ENCODE measurements at places on chromosomes 2 and 18. TPM values are rescaled to one million over a fixed set of nuclear protein-coding genes. Genes with fewer than 3 reads are reported as not detected.

- DNase-seq, result no peak
These were observed 3.8 kb downstream of the ARHGEF4 start for GRCh38 chr2:130840506-130840905.

DNA sequence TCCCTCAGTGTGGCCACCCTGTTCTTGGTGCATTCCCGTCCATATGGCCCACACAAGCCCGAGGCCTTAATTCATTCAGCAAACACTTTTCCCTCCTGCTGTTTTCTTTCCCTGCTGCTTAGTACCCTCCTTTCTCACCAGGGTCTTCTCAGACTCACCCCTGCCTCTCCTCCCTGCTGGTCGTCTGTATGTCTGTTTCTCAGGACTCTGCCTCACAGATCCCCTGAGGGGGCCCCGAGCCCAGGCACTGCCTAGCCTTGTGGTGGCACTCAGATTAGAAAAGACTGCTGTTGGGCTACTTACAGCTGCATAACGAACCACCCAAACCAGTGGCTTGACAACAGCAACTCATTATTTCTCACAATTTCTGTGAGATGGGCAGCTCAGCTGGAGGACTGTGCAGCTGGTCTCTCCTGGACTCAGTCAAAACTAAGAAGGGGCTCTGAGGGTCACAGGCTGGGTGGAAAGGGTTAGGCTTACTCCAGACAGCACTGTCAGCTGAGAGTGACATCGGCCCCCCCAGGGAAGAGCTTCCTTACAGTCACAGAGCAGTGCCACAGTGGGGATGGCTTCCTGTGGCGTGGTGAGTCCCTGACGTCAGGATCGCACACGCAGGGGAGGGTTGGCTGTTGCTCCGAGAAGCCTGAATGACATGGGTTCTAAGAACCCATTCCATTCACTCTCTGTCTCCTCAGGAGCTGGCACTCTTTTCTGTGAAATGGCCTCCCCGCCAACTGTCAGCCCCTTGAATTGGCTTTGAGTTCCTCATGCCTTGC lies 139.0 kb downstream of the UXS1 start:
- peak; percentile 71 for DNase-seq

- DNase-seq, result no peak
These were observed 18.0 kb downstream of the TBR1 start for GRCh38 chr2:161434118-161434517.

GRCh38 chr2:161677634-161678033 lies 53.4 kb downstream of the SLC4A10 start:
- DNase-seq, result no peak

DNA sequence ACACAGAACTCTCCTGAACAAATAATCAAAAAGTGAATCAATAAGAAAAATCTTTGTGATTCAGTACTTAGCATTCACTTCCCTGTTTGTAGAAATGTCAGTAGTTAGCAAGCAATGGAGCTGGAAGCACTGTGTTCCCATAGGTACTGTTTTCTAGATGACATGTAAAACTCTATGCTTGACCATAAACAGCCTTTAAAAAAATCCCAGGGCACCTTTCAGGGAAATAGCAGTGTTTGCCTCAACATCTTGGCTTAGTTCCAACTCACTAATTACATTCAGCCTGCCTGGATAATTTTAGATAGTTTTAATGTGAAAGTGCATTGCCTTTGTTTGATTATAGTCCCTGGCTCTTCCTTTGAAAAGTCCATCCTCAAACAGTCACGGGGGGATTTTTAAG lies 721.8 kb downstream of the ERBB4 start:
- no peak for DNase-seq

- DNase-seq, result no peak
These were observed 76.3 kb downstream of the STPG4 start for GRCh38 chr2:47078541-47079482.

DNA sequence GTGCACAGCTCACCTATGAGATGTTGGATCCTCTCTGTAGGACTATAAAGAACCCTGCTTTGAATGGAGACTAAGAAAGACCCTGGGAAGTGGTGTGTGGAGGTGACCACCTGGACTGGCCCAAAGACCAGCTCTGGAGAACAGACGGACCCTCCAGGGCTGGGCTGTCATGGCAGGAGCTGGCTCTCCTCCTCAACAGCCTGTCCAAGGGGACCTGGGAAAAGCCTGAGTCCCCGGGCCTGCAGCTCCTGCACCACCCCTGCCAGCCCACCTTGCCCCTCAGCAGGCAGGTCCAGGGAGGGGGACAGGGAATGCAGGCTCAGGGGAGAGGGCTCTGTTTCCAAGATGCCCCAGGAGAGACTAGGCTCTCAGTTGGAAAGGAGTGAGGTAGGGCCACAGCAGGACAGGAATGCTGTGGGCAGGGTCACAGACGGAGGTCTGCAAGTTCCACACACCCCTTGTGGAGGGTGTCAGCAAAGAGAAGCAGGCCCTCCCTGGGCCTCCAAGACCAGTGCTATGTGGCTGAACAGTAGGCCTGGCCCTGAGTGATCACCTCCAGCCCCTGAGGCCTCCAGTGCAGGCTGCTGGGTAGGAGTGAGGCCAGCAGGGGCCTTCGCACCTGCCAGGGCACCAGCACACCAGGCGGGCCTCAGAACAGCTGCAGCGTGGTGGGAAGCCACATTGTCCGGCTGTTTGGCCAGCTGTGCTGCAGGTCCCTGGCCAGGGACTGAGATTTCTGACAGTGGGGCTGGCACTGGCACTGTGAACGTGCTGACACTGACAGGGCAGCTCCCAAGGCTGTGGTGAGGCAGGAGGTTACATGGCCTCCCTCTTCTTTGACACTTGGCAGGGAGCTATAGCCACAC lies 86.4 kb upstream of the OTOS start:
- peak; percentile 28 for DNase-seq

DNA sequence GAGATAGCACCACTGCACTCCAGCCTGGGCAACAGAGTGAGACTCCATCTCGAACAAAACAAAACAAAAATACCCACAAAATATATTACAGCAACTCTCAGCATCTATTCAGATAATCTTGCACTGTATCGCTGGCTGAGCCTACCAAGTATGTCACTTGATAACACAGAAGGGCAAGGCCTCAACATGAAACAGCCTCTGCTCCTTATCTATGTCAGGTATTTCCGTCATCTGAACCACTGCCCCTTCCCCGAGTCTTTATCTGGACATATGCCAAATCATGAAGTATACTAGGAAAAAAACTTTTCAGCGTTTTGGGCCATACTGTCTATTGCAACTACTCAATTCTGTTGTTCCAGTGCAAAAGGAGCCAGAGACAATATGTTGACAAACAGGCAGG lies 17.7 kb downstream of the PDIA6 start:
- DNase-seq, result no peak

DNA sequence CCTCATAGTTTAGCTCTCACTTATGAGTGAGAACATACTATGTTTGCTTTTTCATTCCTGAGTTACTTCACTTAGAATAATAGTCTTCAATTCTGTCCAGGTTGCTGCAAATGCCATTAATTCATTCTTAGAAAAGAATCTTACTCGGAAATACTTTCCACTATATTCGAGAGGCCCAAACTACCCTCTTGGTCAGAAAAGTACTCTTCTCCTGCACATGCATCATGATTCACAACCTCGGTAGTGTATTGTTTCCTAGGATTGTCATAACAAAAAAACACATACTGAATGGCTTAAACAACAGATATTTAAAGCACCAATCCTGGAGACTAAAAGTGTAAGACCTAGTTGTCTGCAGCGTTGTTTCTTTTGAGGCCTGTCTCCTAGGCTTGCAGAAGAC lies 364.0 kb upstream of the SLC14A2 start:
- no peak for DNase-seq

DNA sequence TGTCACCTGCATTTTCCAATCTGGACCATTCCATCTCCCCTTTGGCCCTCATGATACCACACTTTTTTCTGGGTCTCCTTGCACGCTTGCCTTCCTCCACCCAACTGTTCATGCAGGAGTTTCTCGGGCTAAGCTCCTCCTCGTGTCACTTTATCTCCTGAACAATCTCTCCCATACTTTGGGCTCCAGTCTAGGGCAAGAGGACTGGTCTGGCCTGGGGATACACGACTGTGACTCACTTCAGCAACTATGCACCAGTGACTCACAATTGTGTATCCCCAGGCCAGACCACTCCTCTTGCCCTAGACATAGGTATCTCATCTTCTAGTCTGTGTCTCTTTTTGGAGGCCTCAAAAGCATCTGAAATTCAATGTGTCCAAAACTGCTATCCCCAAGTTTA lies 149.4 kb upstream of the PTPRM start:
- no peak for DNase-seq

DNA sequence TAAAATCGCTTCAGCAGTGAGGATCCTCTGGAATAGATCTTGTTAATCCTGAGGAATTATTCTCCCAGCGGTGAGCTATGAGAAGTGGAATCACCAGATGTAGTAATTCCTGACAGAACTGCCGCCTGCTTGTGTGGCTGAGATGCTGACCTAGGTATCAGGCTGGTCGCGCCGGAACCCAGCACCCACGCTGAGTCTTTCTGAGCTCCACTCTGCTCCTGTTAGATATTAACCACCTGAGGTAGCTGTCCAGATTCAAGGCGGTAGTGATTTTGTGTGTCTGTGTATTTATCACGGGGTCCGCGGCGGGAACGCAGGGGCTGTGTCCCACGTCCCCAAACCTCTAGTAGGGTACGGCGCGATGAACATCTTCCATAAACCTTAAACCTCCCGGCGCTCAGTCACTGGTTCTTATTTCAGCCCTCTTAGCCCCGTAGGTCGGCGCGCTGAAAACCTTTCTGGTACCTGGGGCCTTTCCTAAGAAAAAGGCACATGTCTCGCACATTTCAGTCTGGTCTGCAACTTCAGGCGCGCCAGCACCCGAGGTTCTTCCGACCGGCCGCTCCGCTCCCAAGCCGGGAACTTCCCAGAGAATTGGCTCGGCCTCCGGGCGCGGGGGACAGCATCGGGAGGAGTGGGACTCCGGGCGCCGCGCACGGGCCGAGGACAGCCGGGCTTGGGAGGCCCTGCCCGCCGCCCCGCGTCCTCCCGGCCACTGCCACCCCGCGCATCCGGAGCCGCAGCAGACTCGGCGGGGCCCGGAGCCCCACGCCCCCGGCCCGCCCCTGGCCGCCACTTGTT lies 542 bp upstream of the CNNM3 start:
- no peak for DNase-seq

GRCh38 chr2:172792711-172793110 lies 57.1 kb downstream of the RAPGEF4 start:
- no peak for DNase-seq

DNA sequence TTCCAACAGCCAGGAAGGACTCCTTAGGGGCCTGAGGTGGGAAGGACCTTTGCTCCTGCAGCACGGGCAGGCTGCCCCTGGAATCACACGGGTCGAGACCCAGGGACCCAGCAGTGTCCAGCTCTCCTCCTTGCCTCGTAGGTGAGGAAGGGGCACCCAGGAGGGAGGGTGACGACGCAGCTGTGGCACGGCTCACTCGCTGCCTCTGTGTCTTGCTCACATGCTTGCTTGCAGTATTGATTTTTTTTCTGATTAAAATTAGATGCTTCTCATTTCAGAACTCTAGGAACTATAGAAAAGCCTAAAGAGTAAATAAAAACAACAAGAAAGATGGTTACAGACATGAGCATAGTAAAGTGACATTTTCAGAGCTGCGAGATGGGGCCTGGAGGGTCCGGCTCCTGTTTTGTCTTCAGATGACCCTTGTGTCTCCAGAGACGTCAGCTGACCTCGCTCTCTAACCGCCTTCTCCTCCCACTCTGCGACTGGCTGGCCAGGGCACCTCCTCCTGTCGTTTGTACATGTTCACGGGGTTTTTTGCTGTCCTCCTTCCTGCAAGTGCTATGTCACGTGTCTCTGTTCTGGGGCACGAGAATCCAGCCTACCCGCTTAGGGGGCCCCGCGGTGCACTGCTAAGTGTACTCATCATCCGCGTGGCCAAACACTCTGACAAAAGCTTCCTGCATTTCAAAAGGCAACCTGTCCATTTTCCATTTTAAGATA lies 65.7 kb upstream of the ZNF236 start:
- no peak for DNase-seq

DNA sequence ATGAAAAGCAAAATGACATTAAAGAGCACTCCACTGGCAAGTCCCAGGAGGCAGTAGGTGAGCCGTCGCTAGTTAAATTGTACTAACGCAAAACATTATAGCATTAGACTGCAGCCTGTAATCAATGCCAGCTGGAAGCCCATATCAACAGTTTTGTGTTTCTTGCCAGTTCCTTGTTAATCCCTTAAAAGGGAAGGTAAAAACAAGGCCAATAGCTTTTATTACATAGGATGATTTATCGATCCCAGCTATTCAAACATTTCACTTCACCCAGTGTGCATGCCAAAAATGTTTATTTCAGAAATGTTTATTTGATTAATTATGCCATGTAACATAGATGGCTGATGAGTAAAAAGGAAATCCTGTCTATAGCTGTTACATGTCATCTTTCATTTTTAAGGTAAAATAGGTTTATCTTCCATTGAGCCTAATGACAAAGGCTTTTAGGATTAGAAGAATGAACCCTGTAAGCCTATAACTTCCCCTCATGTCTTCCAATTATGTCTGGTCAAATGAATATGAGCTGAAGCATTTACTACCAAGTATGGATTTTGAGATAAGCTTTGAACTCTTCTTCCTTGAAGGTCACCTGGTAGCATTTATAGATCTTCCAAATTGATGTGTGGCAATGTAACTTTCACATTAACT lies 591.2 kb downstream of the RNF144A start:
- DNase-seq, result no peak

DNA sequence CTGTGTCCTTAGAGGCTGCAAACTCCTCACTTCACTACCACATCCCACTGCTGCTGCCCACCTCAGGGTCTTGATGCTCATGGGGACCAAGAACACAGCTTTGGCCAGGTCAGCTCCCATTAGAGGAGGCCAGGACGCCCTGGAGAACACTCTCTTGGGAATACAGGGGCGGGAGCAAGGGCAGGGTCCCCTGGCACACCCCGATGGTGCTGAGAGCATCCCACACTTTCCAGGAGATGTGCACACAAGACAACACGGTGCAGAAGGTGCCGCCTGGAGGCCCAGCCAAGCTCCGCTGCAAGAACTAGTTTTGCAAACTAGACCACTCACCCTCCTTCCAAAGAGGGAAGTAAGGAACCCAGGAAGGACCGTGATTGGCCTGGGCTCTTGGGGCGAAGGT lies 304.4 kb upstream of the SALL3 start:
- DNase-seq, result no peak

GRCh38 chr2:105712981-105713596 lies 31.6 kb upstream of the NCK2 start:
- DNase-seq, result no peak

The CERKL gene
- total RNA-seq, result not detected

The LHCGR gene
- total RNA-seq, result not detected

The SFTPB gene
- not detected for total RNA-seq

The SERPINB11 gene
- total RNA-seq, result not detected

The CDH20 gene
- not detected for total RNA-seq

The SERPINB13 gene
- total RNA-seq, result not detected

The PLEK gene
- 42.5 TPM for total RNA-seq

Data from activated CD8-positive, alpha-beta memory T cell treated with anti-CD3 and anti-CD28 coated beads, Interleukin-2, amount 10 ng/mL, durations not matched to agents 7 days and 5 days (primary cell).